ENCODE measurements at places on chromosomes 5 and 9. TPM values are rescaled to one million over a fixed set of nuclear protein-coding genes. Genes with fewer than 3 reads are reported as not detected.

Gene CAMK2A
- total RNA-seq = 0.15 TPM

Gene WDR38
- not detected for total RNA-seq

Gene TMOD1
- total RNA-seq = 0.72 TPM

Gene CARD19
- 23.6 TPM for total RNA-seq

Gene CDH12
- not detected for total RNA-seq

Gene PRR16
- total RNA-seq = 0.13 TPM

Data from H9 (cell line).